LNCaP clone FGC (cell line): ENCODE measurements at places on chromosomes 3 and 15.
A peak's percentile ranks its signal among the peaks of the same experiment; 100 is the strongest.

GRCh38 chr3:43525386-43525785 lies 96.4 kb downstream of the ANO10 start:
- DNase-seq: no peak

- no peak for DNase-seq
Observed at GRCh38 chr15:96343113-96344059, 12.9 kb downstream of the NR2F2 start.

GRCh38 chr15:53808058-53808706 lies 48.7 kb upstream of the WDR72 start:
- DNase-seq: no peak

DNA sequence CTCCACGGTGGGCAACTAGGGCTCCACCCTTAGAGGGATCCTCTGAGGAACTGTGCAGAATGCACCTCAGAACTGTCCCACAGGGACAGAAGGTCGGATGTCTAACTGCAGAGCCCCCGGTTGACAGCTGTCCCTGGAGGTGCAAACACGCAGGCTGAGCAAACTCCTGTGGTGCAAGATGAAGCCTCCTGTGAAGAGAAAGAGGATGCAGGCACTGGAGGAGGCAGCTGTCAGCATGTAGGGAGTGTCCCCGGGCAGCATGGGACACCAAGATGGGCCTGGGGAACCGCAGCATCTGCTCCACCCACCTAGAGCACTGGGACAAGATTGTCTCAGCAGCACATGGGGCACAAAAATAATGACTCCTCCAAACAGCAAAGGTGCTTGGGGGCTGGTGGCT lies 258.9 kb downstream of the ABHD5 start:
- DNase-seq: no peak

DNA sequence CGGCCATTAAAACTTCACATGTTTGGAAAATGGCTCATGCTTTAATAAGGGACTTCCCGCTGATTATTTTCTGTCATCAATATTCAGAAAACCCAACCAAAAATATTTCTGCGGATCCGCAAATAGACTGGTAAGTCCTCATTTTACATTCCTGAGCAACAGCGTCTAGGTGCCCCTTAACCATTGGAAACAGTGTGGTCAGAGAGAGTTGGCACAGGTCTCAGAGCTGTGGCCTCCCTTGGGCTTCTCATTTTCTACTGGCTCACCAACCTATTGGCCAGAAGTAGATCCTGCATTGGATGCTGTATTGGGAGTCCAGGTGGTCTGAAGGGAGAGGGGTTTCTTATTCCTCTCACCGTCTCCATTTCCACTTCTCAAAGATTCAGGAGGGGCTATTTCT lies 348.1 kb upstream of the DCBLD2 start:
- no peak for DNase-seq

DNA sequence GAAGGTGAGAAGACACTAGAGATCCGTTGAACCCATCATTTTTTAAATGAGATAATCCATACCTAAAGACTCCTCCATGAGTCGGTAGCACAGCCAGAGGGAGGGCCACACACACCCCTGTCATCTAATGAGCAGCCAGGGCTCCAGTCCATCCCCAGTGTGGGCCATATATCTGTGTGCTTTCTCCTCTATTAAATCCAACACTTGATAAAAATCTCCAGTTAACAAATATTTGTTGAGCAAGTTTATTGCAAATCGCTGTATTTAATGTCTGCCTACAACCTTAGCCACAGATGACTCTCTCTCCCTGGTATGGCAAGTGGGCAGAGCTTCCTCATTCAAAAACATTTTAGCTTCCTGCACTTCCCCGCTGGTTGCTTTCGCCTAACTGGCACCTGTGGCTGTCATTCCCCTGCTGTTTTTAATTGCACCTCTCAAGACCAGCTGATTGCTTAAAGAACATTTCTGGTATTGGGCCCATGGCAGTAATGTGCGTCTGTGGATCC lies 82.8 kb downstream of the SMAD3 start:
- DNase-seq: peak; percentile 98

- no peak for DNase-seq
Observed at GRCh38 chr15:97237160-97237559, 723.3 kb upstream of the ARRDC4 start.

- no peak for DNase-seq
Observed at GRCh38 chr15:28889346-28889745, 3.6 kb downstream of the APBA2 start.

DNA sequence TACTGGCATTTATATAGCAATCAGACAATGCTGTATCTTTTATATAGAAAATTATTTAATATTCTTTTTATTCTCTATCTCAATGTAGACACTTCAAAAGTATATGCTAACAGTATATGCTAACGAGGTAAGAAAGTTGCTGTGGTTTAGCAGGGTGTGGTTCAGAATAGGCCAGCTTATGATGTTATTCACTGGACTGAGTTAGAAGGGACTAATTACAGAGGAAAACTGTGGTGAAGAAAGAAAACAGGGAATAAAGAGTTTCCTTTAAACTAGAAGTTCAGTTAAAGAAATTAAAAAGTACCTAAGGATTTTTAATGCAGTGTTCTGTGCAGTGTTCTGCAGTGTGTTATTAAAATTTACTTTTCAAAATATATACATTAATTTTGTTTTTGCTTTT lies 59.4 kb downstream of the MYO9A start:
- DNase-seq: no peak
